ENCODE measurements at places on chromosomes 7 and 10.

DNA sequence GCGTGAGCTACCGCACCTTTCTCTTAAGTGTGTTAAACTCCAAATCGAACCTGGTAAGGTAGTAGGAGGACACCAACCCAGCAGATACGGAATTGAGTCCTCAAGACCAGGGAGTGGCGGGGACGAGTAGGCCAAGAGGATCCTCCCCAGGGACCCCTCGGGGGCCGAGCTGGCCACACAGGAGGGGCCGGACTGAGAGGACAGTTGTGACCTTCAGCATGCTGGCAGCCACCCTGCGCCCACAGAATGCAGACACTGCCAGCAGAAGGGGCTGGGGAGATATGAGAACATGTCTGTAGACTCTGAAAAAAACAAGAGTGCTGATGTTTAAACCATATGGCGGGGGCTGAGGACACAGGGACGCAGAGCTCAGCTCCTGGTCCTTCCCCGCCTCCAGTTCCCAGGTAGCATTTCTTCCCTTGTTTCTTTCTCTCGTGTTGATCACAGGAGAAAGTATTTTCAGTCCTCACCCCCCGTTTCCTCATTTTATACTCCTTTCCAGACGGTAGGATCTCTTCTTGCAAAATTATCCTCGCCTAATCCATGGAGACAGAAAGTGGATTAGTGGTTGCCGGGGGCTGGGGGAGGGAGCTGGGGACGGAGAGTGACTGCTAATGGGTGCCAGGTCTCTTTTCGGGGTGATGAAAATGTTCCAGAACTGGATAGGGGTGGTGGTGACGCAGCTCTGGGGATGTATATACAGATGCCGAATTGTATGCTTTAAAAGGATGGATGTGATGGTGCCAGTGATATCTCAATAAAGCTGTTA is 11.5 kb upstream of the UNCX start:
- DNase-seq: no peak

DNA sequence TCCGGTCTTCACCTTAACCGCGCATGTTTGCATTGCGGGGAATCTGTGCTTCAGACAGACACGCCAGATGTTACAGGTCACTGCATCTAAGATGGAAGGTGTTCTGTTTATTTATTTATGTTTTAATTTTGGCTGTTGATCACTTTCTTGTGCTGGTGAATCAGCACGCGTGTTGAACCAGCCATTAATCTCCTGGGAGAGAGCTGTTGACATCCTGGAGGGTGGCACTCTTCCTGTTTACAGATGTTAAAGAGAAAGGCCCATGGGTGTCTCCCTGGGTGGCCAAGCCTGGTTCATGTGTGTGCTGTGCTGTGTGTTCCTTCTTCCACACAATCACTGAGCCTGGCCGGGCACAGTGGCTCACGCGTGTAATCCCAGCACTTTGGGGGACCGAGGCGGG is 355.3 kb downstream of the PAXIP1 start:
- no peak for DNase-seq

DNA sequence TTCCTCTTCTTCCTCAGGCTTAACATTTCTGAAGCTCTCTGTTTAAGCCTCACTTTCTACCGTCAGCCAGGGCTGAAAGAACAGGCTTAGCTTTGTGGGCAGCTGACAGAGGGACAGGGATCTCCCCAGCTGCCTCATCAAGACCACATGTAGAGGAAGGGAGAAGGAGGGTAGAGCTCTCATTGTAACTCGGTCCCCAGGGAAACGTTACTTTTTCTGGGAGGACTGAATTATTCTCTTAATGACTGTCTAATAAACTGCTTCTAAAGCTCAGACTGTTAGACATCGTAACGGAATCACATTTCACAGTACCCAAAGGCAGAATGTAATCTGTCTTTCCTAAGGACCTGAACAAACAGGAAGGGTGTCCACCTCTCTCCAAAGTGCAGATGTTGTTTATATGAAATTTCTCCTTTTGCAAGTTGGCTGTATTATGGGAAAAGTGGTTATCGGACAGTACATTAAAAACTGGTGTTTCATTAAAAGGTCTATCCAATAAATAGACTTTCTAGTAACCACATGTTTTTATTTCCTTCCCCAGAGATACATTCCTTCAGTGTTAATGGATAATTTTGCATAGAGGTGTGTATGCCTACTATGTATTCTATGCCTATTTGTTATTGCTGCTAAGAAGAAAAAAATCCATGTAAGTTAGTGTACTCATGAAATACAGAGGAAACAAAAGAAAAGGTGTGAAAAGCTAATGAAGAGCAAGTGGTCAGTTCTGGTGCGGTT is 144.2 kb downstream of the CTTNBP2 start:
- DNase-seq: no peak

- no peak for DNase-seq
Observed at GRCh38 chr10:55163388-55163979, 362.5 kb upstream of the PCDH15 start.

All from stimulated activated naive CD8-positive, alpha-beta T cell treated with anti-CD3 and anti-CD28 coated beads, Interleukin-15, Interleukin-2, amounts not matched to agents 100 U/mL and 50 U/mL, for 24 hours (primary cell).